ENCODE measurements at places on chromosomes 1 and 21.

- no peak for DNase-seq
Measured at GRCh38 chr21:31308584-31308983, 35.5 kb downstream of the TIAM1 start.

DNA sequence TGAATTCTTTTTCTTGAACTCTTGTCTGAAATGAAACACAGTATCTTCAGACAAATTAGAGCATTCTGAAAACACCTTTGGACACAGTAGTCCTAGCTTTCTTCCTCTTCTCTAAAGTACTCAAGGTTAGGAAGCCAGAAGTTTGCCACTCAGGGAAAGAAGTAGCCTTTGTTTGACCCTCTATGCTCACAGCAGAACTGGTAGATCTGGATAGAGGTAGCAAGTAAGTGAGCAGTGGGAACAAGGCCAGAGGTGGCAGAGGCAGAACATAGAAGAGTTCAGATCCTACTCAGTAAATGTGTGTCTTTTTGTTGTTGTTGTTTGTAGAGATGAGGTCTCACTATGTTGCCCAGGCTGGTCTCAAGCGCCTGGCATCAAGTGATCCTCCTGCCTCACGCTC is 7.4 kb upstream of the PIGR start:
- no peak for DNase-seq

DNA sequence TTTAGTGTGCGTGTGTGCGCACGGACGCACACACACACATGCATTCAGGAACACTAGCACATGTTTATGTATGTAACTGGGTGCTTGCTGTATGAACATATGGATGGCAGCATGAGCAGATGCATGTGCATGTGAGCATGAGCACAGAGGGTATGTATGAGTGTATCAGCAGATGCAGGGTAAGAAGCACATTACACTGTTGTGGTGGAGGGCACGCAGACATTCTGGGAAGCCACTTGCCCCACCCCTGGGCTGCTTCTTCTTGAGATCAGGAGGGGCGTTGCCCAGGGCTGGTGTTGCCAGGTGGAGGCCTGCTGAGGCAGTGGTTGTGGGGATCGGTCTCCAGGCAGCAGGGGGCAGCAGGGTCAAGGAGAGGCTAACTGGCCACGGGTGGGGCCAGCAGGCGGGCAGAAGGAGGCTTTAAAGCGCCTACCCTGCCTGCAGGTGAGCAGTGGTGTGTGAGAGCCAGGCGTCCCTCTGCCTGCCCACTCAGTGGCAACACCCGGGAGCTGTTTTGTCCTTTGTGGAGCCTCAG is 3.9 kb upstream of the P3R3URF start:
- DNase-seq: peak; percentile 67

- no peak for DNase-seq
Measured at GRCh38 chr1:193537266-193538002, 351.0 kb upstream of the B3GALT2 start.

DNA sequence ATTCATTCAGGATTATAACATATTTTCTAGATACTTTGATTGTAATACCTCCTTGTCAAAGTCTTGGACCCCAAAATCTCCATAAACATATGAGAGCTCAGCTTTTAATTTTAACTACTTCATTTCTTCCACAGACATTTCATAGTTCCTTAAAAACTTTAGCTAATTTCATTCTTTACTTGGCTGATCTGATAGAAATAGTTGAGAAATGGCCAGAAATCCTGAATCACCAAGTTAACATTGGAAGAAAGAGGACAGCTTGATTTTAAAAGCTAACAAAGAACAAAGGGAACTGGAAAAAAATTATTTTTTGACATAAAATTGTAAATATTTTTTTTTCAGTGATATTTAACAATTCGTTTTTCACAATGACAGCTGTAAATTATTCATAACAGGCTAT is 216.5 kb downstream of the NTNG1 start:
- no peak for DNase-seq

DNA sequence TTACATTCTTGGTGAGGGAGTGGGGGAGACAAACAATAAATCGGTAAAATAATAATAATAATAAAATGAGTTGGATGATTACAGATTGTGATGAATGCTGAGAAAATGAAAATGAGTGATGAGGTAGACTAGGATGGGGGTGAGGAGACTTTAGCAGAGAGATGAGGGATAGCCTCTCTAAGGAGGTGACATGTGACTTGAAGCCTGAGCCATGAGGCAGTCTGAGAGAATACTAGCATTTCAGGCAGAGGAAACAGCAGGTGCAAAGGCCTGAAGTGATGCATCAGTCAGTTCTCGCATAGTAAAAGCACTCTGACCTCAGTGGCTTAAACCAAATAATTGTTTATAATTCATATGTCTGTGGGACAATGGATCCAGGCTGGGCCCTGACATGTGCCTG is 181.2 kb downstream of the AGBL4 start:
- DNase-seq: no peak

DNA sequence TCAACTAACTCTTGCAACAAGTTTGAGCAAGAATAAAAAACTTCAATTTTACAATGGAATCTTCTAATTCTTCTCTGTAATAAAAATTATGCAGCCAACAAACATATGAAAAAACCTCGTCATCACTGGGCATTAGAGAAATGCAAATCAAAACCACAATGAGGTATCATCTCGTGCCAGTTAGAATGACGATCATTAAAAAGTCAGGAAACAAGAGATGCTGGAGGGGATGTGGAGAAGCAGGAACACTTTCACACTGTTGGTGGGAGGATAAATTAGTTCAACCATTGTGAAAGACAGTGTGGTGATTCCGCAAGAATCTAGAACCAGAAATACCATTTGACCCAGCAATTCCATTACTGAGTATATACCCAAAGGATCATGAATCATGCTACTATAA is 327.5 kb upstream of the LYPLAL1 start:
- DNase-seq: no peak
